Pancreas (tissue), 10 donors: ENCODE measurements at places on chromosomes 3 and 15. TPM values are rescaled to one million over a fixed set of nuclear protein-coding genes. Genes with fewer than 3 reads are reported as not detected.

TRPC1 gene
- polyA plus RNA-seq = 1.6 TPM

UBR1 gene
- 4.6 TPM for polyA plus RNA-seq

DNA sequence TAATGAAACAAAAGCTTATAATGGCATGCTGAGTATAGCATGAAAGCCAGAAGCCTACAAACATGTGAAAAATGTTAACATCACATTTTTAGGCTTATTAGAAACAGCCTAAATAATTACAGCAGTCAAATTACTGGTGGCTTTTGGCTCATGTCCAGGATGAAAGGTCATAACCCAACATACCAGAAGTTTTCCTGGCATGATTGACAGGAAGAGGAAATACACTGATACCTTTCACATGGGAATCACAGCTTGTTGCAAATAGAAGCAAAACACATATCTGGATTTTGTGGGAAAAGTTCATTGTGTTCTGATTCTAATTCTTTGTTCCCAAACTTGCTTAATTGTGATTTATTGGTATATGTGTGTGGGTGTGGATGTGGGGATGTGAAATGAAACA is 393.5 kb upstream of the ARRDC4 start:
- no peak overlapping the region for H3K27ac ChIP-seq
- H3K4me1 ChIP-seq = no peaks in the 10 kb centered on the region

PPP1R14D gene
- 2.6 TPM for polyA plus RNA-seq

- H3K4me3 ChIP-seq = peak overlapping the region; percentile 79
- H3K4me1 ChIP-seq = no peaks in the 10 kb centered on the region
- DNase-seq = no peak
- H3K27me3 ChIP-seq = peaks cover 5% of the 10 kb centered on the region
These were observed 1.9 kb upstream of the MEX3B start for GRCh38 chr15:82047453-82048400.

GRCh38 chr15:99844150-99844549 is 110.9 kb upstream of the LYSMD4 start:
- DNase-seq = no peak
- no peak overlapping the region for H3K27ac ChIP-seq
- no peaks in the 10 kb centered on the region for H3K4me1 ChIP-seq
- H3K4me3 ChIP-seq = no peak overlapping the region

DNA sequence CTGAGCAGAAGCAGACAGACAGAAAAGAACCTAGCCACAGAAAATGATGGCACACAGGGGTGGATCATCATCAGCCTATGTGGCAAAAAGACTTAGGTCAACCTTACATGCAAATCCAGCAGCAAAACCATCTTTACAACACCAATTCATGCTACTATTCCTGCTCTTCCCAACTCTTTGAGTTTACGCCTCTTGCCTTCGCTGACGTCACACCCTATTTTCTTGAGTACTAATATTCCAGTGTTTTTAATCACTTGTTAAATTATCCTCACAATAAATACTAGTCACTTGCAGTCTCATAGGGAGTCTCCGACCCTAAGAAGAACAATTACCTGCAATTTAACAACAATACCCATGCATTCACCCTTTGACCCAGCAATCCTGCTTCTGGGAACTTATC is 6.0 kb upstream of the PSMD6 start:
- no peaks in the 10 kb centered on the region for H3K36me3 ChIP-seq
- H3K4me3 ChIP-seq = no peak overlapping the region
- no peaks in the 10 kb centered on the region for H3K4me1 ChIP-seq
- no peak overlapping the region for H3K27ac ChIP-seq

DNA sequence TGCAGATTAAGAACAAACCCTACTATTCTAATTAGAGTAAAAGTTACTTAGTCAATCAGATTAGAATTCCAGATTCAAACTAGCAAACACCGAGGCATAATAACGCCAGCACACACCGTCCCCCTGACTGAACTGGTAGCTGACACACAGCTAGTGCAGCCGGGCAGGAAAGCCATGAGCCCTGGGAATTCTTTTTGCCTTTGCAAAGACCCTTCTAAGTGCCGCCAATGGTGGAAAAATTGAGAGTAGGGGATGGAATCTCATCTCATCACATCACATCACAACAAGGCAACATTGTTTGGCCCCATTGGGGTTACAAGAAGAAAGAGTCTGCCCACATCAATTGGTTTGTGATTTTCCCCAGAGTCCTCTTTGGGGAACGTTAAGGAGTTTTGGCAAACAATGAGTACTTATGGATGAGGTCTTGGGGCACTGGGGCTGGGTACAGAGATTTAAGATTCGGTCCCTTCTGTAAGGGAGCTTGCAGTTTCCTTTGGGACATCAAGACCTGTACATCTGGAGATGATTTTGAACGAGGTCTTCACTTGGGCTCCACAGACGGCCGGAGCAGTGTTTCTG is 120.4 kb upstream of the MEF2A start:
- no peaks in the 10 kb centered on the region for H3K36me3 ChIP-seq
- DNase-seq = no peak
- peaks cover 8% of the 10 kb centered on the region for H3K4me1 ChIP-seq
- no peaks in the 10 kb centered on the region for H3K27me3 ChIP-seq

GRCh38 chr3:185204894-185205293 is 49.0 kb downstream of the EHHADH start:
- H3K36me3 ChIP-seq = peaks cover 3% of the 10 kb centered on the region
- no peaks in the 10 kb centered on the region for H3K4me1 ChIP-seq
- H3K4me3 ChIP-seq = no peak overlapping the region
- DNase-seq = no peak

GRCh38 chr15:57220205-57220604 is 156.1 kb upstream of the CGNL1 start:
- no peak overlapping the region for H3K27ac ChIP-seq
- H3K4me3 ChIP-seq = no peak overlapping the region
- H3K36me3 ChIP-seq = no peaks in the 10 kb centered on the region
- H3K27me3 ChIP-seq = no peaks in the 10 kb centered on the region
- DNase-seq = no peak

C3orf85 gene
- not detected for polyA plus RNA-seq

DNA sequence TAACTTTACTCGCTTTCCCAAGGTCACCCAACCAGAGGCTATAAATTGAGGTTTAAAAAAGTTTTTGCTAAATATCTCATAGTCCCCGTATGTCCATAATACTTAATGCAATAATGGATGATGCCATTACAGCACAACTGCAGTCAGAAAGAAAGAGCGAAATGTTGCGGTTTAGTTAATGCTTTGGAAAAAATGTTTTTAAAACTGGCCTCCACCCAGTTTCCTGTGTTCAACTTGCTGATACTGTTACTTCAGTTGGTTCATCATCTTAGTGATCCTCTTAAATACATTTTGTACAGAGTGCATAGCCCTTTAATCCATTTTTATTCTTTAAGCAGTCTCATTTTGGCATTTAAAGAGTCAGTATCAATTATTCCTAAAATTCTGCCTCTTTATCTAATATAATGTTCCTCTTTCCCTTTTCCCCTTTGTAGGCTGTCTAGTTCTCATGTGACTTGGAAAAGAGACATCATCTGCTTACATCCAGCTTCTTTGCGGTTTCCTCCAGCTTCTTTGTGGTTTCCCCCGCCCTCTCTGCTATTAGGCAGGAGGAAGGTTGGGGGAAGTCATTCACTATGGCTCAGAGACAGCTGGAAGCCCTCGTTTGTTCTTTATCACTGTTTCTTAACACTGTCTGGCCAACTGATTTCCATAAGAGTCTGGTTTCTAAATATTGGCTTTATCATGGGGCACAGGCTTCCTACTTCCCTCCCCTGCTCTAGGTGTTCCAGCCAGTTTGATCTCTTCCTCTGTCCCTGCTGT is 154.3 kb downstream of the GOLIM4 start:
- no peak overlapping the region for H3K27ac ChIP-seq
- no peaks in the 10 kb centered on the region for H3K27me3 ChIP-seq
- H3K4me1 ChIP-seq = no peaks in the 10 kb centered on the region
- DNase-seq = no peak
- no peaks in the 10 kb centered on the region for H3K36me3 ChIP-seq

DNA sequence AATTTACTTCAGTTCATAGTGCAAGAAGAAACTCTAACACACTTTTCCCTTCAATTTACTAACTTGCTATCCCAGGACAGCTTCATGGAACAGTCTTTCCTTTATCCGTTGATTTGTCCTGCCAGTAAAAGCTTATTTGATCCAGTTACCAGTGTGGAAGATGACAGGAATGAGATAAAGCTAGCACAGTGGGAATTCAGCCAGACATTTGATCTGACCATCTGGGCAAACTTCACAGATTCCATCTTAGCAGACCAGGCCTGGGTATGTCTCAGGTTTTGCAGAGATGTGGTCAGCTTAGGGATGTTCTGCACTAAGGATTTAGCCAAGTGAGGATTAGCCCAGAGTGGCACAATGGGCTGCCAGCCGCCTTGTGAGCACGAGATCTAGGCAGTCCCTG is 19.7 kb downstream of the CEMIP start:
- peaks cover 6% of the 10 kb centered on the region for H3K27me3 ChIP-seq
- no peaks in the 10 kb centered on the region for H3K36me3 ChIP-seq
- no peak for DNase-seq
- H3K4me3 ChIP-seq = no peak overlapping the region

TMEM212 gene
- not detected for polyA plus RNA-seq

GRCh38 chr3:123936400-123936799 is 24.6 kb downstream of the CCDC14 start:
- no peaks in the 10 kb centered on the region for H3K4me1 ChIP-seq
- no peak overlapping the region for H3K27ac ChIP-seq
- no peak for DNase-seq
- H3K4me3 ChIP-seq = no peak overlapping the region

DNA sequence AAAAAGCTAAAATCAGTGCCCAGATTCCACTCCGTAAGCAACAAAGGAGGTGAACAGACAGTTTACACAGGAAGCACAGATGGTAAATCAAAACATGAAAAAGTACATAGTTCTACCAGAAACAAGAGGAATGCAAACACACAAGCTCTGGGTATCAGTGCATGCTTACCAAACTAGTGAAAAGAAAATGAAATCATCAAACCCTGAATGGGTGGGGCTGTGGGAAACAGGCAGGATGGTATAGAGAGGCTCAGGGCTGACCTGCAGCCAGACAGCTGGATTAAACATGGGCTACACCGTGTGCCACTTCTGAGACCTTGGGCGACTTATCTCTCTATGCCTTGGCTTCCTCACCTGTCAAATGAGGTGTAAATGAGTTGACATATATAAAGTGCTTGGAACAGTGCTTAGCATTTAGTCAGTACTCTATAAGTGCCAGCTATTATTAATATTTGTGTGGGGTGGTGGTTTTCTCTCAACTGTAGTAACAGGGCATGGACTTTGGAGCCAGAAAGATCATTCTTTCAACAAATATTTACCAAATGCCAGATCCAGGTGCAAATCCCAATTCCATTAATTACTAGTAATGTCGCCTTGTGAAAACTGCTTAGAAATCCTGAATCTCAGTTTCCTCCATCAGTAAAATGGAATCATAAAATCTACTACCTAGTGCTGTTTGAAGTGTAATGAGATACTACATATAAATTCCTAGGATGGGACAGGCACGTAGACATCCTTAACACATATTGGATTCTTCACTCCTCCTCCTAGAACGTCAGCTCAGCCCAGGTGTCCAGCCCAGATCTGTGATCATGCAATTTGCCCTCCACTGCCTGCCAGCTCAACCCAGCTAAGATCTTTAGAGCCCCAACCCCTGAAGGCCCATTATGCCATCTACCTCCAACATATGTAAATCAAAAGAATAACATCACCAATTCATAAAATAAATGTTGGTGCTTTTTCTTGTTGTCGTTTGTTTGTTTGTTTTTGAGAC is 55.5 kb upstream of the SMAD3 start:
- DNase-seq = peak; percentile 47
- H3K27ac ChIP-seq = no peak overlapping the region
- peaks cover 18% of the 10 kb centered on the region for H3K4me1 ChIP-seq
- H3K27me3 ChIP-seq = no peaks in the 10 kb centered on the region
- H3K4me3 ChIP-seq = no peak overlapping the region

CHRD gene
- polyA plus RNA-seq = 23.3 TPM

- no peak for DNase-seq
- no peaks in the 10 kb centered on the region for H3K36me3 ChIP-seq
- H3K4me1 ChIP-seq = peaks cover 4% of the 10 kb centered on the region
These were observed 241.6 kb upstream of the KBTBD8 start for GRCh38 chr3:66756468-66757036.

DNA sequence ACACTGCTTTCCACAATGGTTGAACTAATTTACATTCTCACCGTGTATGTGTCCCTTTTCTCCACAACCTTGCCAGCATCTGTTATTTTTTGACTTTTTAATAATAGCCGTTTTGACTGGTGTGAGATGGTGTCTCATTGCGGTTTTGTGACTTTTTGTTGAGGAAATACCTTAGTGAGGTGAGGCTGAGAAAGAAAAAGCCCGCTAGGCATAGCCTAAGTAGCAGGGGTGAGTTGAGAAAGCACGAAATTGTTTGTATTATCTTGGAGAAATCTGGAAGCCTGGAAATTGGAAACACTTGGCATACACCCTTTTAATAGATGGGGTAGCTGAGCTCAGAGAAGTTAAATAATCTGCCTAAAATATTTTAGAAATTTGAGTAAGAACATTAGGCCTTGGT is 61.5 kb upstream of the CFAP161 start:
- DNase-seq = no peak
- H3K4me3 ChIP-seq = no peak overlapping the region
- no peak overlapping the region for H3K27ac ChIP-seq
- H3K36me3 ChIP-seq = no peaks in the 10 kb centered on the region

GHSR gene
- polyA plus RNA-seq = 0.27 TPM

DNA sequence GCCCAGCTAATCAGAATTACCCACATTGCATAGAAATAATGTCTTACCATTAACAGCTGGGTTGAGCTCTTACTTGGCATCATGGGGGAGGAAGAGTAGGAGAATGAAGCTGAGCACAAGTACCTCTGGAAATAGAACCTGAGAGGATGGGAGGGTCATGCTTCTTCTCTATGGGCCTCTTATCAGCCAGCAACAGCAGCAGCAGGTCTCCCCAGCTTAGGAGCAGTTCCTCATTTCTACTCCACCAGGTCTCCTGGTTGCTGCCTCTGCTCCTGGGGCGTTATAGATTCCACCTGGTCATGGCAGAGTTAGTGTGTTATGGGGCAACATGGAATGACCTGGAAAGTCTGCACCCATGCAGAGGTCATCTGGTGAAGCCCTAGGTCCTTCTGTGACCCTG is 3.4 kb downstream of the FSD2 start:
- no peak overlapping the region for H3K27ac ChIP-seq
- no peaks in the 10 kb centered on the region for H3K27me3 ChIP-seq
- H3K4me3 ChIP-seq = no peak overlapping the region
- no peaks in the 10 kb centered on the region for H3K4me1 ChIP-seq
